ENCODE measurements at places on chromosomes 6 and 20. TPM values are rescaled to one million over a fixed set of nuclear protein-coding genes. Genes with fewer than 3 reads are reported as not detected.

The GHRH gene
- 0.97 TPM for total RNA-seq

DNA sequence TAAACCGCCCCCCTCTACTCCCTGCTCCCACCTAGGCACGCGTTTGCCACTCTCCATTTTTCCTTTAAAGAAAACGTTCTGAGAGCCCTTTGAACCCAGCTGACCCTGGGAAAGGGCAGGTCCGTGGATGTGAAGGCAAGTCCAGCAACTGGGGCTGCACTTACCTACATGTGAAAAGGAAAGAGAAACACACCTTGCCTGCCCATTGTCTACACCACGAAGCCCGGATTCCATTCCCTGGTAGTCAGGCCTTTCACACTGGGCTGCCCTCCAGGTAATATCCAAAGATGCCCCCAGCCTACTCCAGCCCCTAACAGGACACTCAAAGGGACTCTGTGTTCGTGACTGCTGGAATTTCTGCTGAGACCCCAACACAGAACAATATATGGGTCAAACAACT is 94.4 kb downstream of the CD83 start:
- no peak for DNase-seq

DNA sequence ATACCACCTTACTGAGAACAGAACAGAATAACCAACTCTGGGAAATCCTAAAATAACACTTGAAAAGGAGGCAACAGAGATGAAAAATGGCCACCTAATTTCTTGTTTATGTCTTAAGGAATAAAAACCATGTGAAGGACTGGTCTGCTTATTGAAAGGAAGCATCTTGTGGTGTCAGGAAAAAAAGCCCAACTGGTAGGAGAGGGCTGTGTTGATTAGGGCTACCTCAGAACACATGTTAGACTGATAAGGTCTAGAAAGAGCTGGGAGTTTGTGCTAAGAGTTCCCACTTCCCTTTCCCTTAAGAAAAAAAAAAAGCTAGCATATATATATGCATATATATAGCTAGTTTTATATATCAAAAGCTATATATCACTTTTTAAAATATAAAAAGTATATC is 425.3 kb upstream of the BTBD3 start:
- DNase-seq: no peak

- no peak for DNase-seq
These were observed 92.6 kb upstream of the CLVS2 start for GRCh38 chr6:122903266-122903915.
